Osteocyte (in vitro differentiated cells): ENCODE measurements at places on chromosomes 2 and 18.

DNA sequence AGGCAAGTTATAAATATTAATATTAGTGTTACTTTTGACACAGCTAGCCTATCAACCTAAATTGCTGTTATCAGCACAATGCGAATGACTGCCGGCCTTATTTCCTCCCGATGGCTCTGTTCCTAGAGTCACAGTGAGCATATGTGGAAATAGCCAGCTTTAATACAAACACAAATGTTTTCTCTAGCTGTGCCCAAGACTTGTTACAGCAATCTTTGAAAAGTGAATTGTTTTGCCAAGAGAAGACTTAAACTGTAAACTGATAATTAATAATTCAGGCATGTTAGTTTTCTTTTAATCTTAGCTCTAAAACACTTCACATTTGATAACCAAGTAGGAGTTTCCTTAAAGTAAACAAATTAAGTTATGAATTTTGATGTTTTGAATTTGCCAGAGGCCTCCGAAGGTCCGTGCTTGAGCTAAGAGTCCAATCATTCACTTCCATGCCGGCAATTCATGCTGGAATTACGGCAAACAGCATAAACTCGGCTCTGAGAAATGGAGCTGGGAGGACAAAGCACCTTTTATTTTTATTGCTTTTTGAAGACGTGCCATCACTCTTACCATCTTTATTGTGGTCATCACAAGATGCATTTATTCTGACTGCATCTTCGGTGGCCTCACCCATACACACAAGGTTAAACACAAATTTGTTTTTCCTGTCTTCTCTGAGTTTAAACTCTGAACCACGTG, 184.5 kb upstream of the CWC22 start:
- DNase-seq = no peak

- DNase-seq = no peak
Measured at GRCh38 chr2:238308177-238308576, 12.1 kb upstream of the TRAF3IP1 start.

DNA sequence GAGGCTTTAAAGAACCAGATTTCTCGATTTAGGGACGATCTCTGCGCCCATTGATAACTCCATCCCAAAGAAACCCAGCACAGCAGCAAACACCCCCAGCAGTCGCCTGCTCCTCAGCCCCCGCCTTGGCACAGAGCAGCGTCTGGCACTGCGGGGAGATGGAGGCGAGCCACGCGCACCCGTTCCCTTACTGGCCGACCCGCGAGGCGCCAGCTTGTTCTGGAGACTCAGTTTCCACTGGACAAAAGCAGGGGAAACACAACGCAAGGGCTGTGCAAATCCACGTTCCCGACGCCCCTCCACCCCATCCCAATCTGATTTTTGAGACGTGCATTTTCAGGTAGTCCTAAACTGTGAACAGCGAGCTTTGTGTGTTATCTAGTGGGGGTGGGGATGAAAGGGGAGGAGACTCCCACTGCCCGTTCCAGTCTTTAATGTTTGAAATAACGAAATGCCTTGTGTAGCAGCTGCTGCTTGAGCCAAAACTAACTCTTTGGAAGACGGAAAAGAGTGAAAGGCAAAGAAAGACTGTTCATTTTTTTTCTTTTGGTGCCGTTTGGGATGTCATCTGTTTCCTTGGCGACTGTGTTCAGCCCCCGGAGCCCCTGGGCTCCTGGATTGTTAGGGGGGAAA, 143.2 kb downstream of the MEIS1 start:
- no peak for DNase-seq

DNA sequence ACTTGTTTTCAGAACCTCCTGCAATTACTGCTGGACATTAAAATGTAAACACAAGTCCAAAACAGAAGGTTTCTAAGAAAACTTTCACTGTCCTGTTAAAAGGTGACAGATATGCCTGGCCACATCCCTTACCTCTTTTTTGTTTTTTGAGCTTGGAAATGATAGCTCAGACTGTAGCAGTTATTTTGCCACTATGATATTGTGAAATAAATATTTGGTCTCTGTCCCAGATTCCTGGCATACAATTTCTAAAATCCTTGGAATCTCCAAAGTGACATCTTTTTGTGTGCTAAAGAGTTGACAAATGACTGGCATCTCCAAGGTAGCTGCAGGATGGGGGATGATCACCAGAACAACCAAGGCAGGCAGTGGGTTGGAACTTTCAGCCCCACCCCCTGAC, 16.8 kb downstream of the TPGS2 start:
- no peak for DNase-seq

DNA sequence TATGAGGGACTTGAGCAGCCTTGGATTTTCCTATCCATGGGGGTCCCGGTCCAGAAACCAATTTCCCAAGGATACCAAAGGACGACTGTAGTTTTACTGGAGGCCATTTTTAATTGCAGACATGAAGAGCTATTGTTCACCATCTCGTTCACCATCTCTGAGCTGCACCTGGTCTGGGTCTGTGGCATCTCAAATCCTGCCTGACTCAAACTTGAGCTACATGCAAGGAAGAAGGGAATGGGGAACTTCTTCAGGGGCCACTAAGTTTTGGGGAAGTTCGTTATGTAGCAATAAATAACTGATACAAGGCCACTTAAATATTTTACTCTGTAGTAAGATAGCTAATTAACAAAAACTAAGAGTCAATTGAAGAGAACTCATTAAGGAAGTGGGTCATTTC, 2.1 kb upstream of the SMCHD1 start:
- no peak for DNase-seq

DNA sequence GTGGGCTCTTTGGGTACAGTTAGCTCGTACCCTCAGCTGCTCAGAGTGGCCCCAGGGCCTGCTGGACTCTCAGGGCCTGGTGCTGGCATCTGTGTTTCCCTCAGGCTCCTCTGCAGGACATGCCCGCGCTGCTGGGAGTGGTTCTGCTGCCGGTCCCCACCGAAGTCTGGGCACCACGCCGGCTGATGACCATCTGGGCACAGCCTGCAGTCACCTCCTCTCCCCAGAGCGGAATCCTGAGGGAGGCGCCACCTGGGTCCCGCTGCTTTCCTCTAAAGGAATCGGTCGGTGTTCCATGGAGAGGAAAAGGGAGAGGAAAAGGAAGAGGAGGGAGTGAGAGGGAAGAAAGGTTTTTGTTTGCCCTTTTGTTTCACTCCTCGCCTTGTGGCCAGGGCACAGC, 43.6 kb downstream of the MC2R start:
- no peak for DNase-seq

- DNase-seq = no peak
Measured at GRCh38 chr2:209495855-209496585, 72.2 kb downstream of the MAP2 start.
